Motor neuron (in vitro differentiated cells): ENCODE measurements at places on chromosomes 6 and 20.
A peak's percentile ranks its signal among the peaks of the same experiment; 100 is the strongest.

- peak; percentile 24 for ATAC-seq
Measured at GRCh38 chr6:40755749-40756452, 168.7 kb upstream of the LRFN2 start.

- ATAC-seq: no peak
Measured at GRCh38 chr6:104281370-104281769, 578.3 kb downstream of the HACE1 start.

DNA sequence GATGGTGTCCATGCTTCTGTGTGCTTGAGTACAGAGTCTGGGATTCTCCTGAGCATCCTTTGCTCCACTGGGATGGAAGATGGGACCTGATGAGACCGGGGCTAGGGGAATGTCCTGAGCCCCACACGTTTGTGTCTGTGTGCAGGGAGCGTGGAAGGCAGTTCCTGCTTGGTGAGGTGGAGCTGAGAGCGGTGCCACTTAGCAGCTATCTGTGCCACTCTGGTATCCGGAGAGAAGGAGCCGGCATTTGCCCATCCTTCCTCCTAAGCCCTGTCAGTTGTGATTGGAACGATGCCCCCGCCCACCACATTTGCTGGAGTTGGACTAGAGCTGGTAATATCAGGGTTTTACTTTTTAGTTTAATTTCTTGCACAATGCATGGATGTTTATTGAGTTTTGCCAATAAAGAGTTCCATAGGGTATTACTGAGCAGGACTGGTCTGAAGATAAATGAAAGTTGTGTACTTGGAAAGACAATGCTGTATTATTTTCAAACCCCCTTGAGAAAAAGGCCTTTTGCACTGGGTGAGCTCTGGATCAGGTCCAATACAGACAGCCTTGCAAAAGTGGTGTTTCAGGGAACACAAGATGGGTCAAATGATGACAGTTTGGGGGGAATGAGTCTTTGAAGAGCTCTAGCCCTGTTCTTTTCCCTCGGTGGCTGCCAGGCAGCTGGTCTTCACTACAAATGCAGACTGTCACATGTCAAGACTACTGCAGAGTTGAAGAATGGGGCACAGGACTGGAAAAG is 130.8 kb downstream of the SYCP2 start:
- ATAC-seq: no peak

- ATAC-seq: no peak
Measured at GRCh38 chr6:134278000-134278399, 39.9 kb downstream of the SGK1 start.

DNA sequence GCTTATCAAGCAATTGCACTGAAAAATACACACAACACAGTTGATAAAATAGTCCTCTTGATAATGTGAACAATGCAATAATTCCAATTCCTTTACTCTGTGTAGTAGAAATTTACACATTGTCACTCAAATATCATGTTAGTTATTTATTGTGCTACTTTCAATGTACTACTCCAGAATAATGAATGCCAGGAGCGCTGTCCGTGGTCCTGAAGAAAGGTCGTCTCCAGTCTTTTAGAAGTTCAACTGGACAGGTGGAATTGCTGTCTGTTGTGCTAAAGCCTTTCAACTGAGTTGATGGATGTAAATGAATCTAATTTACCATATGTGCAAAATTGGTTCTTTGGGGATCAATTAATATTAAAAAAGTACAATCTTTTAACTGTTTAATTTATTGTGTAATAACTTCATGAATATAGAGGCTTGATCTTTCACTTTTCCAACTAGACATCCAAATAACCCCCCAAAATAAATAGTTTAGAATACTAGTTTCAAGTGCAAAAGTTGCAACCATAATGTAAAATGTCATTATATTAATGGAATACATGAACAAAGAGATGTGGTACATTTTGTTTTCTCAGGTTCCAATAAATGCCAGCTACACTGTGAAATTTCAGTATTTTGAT is 3.2 kb downstream of the GRIK2 start:
- ATAC-seq: no peak

GRCh38 chr6:73983367-73983766 is 287.4 kb downstream of the CD109 start:
- no peak for ATAC-seq

DNA sequence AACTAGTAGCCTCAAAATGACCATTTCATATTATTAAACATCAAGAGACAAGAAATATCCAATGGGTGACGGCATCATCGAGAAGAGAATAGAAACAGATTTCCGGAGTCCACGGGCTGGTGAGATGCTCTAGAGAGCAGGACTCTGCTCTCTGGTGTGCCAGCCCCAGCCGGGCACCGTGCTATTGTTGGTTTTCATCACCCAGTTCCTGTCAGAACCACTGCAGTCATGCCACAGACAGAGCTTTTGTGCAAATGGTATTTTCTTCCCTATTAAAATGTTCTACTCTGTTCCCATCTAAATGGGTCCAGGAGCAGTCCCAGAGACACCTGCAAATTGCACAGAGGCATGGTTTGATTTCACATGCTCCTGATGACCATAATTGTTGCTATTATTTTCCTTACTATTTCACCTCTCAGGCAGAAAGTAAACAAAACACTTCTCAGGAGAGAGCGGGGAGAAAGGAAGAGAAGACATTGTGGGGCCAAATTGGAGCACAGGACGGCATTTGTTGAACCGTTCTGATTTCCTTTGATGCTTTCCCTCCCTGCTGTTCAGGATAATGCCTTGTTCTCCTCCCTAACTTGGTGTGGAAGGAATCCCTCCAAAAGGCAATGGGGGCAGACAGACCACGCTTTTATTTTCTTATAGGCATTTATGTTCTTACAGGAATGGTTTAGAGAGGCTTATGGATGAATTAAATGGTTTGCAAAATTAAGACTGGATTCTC is 11.4 kb upstream of the RAMACL start:
- no peak for ATAC-seq

DNA sequence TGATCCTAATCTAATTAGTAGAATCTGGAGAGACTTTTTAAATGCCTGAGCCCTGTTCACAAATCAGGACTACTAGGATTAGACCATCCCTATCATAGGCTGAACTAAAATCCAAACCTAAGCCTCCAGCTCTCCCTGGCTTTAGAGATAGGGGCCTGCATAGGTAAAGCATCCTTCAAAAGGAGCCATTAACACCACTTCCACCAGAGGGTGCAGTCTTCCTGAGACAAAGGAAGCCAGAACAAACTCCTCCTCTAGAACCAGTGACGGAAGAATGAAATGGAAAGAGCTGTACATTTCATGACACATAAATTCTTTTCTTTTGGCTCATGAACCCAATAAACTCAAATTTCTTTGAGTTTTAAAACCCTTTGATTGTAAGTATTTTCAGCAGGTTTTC is 291.2 kb upstream of the ADGRB3 start:
- no peak for ATAC-seq

- ATAC-seq: no peak
Measured at GRCh38 chr20:17614812-17615644, 45.2 kb downstream of the DSTN start.

- no peak for ATAC-seq
Measured at GRCh38 chr6:64013011-64013410, 377.4 kb downstream of the PHF3 start.

GRCh38 chr6:163999475-164000125 is 585.1 kb downstream of the QKI start:
- ATAC-seq: no peak

- no peak for ATAC-seq
Measured at GRCh38 chr6:55379471-55379870, 52.2 kb downstream of the GFRAL start.

DNA sequence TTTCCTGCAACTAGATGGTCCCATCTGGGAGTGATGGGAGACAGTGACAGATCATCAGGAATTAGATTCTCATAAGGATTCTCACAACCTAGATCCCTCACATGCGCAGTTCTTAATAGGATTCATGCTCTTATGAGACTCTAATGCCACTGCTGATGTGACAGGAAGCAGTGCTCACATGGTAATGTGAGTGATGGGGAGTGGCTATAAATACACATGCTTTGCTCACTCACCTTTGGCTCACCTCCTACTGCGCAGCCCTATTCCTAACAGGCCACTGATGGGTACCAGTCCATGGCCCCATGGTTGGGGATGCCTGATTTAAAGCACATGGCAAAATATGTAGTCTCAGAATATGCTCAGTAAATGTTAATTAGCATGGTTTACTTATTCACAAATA is 80.6 kb upstream of the MBOAT1 start:
- no peak for ATAC-seq

GRCh38 chr6:149184523-149184922 is 133.0 kb upstream of the TAB2 start:
- ATAC-seq: no peak

GRCh38 chr6:14718861-14719260 is 527.0 kb upstream of the JARID2 start:
- ATAC-seq: no peak

GRCh38 chr20:35669221-35669620 is 4.5 kb upstream of the CPNE1 start:
- ATAC-seq: no peak

DNA sequence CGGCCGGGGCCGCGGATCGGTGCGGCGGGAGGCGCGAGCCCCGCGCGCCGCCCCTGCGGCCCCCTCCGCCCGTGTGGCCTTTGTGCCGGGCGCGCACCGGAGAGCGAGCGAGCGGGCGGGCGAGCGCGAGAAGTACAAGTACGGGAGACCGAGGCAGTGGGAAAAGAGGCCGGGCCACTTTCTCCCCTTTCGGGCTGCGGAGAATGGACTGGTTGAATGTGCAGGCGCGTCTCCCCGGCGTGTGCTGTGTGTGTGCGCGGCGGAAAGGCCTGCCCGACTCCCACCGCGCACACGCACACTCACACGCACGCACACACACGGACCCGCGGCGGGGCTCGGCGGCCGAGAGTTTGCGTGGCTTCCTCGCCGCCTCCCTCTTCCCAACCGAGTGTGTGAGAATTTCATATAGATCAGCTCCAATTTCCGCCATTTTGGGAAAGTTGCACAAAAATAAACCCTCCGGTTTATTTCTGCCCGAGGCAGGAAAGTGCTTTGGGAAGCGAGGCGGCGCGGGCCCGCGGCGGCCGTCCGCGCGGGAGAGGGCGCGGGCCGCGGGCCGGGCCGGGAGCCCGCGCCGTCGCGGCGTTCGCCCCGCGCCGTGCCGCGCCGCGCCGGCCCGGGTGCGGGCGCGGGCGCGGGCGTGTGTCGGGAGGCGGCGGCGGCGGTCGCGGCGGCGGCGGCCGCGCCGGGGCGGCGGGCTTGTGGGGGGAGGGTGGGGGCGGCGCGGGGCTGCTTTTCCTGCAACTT is 1.1 kb downstream of the L3MBTL3 start:
- ATAC-seq: peak; percentile 47

DNA sequence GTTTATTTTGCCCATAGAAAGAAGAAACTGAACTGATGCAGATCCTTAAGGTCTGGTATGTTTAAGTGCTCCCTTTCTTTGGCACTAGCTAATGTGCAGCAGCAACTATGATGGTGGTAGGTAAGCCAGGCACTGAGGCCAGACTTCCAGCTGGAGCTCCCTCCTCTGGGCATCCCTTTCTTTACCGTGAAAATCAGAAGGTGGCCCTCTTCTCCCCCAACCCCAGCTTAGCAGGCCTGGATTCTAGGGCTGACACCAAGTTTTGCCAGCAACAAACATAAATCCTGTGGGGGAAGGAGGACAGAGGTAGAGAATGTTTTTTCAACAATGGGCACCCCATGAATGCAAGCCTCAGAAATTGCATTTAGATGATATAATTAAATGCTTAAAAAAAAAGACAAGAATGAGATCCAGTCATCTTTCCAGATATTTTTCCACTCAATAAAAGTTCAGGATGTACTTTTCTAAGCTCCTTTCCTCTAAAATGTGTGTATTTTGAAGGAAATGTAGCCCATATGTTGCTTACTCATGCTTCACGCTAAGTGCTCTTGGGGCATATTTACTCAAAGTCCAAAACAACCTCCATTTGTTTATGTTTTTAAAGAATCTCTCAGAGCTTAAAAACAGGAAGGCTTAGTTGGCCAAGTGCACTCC is 123.9 kb upstream of the NXT1 start:
- no peak for ATAC-seq

DNA sequence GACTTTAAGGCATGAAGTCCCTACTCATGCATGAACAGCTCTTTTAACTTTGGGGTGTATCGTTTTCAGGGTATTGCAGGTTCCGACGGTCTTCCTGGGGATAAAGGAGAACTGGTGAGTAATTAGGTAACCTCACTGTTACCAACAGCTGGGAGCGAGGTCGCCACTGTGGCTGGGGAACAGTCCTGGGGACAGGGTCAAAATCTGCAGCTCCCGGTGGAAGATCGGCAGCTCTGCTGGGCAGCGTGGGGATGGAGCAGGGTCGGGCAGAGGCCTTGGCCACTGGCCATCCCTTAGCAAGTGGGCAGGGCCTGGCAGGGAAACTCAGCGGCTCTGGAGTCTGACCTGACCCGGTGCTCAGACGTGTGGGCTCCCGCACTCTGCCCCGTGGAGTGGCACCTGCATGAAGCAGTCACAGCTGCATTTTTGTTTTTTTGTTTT is 16.1 kb downstream of the COL9A3 start:
- no peak for ATAC-seq

GRCh38 chr6:154166140-154166539 is 127.1 kb downstream of the OPRM1 start:
- no peak for ATAC-seq

DNA sequence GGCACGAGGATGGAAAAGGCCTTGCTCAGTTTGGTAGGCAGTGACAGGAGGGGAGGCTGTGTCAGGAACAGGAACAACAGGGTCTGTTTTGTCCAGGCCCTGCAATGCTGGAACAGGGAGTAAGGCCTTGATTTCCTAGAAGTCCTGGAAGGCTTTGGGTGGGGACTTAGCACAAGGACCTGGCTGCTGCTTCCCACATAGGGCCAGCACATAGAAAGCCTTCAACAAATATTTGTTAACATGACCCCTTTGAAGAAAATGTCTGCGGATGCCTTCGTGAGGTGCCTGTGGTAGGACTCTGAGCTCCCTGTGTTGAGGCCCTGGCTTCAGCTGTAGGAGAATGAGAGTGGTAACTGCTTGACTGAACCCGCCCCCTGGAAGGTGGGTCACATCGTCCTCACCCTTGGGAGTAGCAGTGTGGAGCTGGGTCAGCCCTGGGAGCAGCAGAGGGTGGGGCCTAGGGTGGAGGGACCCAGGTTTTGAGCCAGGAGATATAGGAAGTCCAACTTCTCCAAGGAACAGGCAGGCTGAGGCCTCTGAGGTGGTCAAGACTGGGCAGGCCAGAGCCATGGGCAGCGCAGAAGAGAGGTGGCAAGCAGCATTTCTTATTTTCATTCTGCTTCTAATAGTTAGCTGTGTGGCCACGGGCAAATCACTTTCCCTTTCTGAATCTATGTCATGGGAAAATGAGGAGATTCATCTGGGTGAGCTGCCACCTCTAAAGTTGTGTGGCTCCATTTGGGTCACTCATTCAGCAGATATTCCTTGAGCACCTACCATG is 50.0 kb downstream of the CNBD2 start:
- no peak for ATAC-seq

- ATAC-seq: no peak
Measured at GRCh38 chr6:21678990-21679389, 85.4 kb downstream of the SOX4 start.

- no peak for ATAC-seq
Measured at GRCh38 chr6:56040889-56041301, 165.5 kb upstream of the BMP5 start.
